ENCODE measurements at places on chromosomes 5 and 9.

- no peak for DNase-seq
Observed at GRCh38 chr9:134024214-134024792, 978 bp upstream of the BRD3OS start.

GRCh38 chr5:73558950-73559349 is 6.5 kb downstream of the ANKRA2 start:
- DNase-seq = no peak

GRCh38 chr9:136847088-136847825 is 2.0 kb upstream of the PHPT1 start:
- peak; percentile 55 for DNase-seq

DNA sequence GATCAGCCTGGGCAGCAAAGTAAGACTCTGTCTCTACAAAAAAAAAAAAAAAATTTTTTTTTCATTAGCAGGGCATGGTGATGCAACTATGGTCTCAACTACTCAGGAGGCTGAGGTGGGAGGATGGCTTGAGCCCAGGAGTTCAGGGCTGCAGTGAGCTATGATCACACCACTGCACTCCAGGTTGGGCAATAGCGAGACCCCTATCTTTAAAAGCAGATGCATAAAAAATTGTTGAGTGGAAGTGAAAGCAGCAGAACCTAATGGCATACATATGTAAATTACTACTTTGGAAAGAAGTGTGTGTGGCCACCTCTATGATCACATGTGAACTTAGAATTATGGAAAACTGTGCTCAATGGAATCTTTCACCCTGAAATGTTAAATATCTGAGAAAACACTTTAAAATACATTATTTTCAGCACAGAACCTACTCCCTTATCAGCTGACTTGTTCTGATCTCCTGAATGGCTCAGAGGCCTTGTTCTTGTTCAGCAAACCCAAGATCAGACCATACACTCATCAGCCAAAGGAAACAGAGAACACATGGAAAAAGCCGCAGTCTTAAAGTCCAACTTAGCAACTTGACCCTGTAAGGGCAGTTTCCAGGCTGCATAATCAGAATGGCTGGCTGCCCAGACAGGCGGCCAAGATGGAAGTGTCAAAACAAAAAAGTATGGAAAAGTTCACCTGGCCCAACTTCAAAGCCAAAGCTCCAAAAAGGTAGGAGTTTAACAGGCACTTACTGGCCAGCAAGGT is 56.5 kb downstream of the SIL1 start:
- no peak for DNase-seq
